ENCODE measurements at places on chromosomes 1 and 21.

DNA sequence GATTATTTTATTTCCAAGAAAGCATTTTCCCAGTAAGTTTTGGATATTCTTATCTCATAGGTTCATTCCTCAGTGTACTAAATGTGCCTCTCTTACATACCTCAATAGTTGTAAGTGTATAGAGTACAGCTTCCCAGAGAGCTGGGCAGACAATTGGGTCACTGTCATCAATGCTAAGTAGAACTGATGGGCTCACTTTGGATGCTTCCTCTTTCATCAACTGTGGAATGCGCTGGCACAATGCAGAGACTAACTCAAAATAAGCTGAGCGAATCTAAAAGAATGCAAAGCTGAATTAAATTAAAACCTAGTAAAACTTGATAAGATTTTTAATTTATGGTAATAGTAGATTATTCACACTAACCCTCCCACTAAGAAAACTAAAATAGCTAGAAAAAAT is 21.5 kb downstream of the LTN1 start:
- no peak for DNase-seq

- DNase-seq: no peak
These were observed 31.4 kb upstream of the WASF2 start for GRCh38 chr1:27521336-27521831.

DNA sequence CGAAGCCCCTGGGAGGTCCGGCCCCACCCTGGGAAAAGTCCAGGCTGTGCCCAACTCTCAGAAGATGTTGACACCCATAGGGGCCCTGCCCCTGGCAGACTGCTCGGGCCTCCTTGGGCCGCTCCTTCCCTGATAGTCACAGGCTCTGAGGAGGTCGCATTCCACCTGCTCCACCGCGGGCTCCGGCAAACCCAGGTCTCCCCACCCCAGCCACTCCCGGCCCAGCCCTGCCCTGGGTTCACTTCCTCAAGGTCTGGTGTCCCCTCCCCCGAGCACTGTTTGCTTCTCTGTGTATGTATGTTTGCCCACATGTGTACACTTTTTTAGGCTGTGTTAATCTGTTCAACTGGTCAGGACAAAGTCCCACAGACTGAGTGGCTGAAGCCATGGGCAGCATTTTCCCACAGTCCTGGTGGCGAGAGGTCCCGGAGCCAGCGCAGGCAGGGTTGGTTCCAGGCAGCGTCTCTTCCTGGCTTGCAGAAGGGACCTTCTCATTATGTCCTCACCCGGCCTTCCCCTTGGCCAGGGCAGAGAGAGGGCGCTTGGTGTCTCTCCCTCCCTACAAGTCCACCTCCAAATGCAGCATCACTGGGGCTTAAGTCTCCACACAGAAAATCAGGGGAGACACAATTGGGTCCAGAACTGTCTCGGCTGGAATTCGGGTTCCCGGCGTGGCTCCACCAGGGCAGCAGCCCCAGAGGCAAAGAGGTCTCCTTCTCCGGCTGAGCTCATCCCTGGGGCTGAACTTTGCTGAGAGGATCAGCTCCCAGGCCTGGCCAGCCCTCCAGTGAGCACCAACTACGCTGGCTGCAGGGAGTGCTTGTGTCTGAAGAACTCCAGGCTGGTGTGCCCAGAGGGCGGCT is 10.5 kb upstream of the PRXL2B start:
- no peak for DNase-seq

GRCh38 chr1:192887426-192887825 is 78.6 kb downstream of the RGS2 start:
- DNase-seq: no peak

DNA sequence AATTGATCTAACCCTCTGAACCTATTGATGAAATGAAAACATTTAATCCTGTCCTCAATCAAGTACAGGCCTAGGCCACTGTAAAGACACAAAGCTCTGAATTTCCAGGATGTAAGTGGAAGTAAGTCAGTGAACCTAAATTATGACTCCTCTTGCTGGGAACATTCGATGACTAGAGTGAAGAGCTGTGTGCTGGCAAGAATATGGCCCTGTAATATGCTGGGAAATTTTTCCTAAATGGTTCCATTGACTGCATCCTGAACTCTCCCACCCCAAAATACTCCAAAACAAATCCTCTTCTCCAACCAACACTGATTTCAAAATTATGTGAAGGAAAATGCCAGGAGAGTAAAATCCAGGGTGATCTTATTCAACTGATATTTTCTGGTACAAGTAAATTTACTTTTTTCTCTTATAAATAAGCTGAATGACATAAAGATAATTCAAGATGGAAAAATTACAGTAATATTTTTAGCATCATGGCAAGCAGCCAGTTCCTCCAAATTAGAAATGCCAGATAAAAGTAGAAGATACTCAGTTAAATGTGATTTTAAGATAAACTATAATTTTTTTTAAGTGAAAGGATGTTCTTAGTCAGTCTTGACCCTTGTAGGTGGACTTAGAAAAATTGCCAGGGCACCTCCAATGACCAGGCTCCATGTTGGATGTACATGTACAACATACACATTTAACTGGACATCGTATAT is 269.4 kb downstream of the PTGER3 start:
- no peak for DNase-seq

GRCh38 chr1:86375688-86376087 is 20.4 kb downstream of the ODF2L start:
- DNase-seq: no peak

- no peak for DNase-seq
These were observed 16.5 kb upstream of the ETS2 start for GRCh38 chr21:38789275-38789674.

GRCh38 chr1:225338545-225338944 is 89.3 kb downstream of the LBR start:
- DNase-seq: no peak

DNA sequence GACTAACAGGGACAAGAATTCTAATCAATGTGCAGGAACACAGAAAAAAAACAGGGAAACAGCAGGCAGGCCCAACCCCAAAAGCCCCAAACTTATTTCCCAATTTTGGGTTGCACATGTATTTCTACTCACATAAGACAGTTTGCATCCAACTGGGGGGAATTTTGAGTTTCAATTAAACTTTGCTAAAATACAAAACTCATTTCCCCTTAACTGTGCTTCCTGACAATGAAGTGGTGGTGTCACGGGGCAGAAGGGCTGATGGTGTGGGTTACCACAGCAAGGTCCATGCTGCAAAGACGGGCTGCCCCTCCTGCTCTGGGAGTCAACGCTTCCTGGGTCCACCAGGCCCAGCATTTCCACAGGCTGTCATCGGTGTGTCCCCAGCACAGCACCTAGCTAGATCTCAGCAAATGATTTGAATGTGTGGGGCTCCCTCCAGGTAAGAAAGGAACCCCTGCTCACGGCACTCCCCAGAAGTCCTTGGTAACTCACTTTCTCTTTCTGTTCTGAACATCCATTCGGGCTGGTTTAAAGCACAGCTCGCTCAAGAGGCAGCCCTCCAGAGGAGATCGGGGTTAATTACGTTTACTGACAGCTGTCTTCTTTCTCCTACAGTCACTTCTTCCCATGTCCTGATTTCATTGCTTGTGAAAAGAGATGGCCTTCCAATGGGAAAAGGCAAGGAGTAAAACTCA is 27.4 kb downstream of the HIVEP3 start:
- peak; percentile 78 for DNase-seq

DNA sequence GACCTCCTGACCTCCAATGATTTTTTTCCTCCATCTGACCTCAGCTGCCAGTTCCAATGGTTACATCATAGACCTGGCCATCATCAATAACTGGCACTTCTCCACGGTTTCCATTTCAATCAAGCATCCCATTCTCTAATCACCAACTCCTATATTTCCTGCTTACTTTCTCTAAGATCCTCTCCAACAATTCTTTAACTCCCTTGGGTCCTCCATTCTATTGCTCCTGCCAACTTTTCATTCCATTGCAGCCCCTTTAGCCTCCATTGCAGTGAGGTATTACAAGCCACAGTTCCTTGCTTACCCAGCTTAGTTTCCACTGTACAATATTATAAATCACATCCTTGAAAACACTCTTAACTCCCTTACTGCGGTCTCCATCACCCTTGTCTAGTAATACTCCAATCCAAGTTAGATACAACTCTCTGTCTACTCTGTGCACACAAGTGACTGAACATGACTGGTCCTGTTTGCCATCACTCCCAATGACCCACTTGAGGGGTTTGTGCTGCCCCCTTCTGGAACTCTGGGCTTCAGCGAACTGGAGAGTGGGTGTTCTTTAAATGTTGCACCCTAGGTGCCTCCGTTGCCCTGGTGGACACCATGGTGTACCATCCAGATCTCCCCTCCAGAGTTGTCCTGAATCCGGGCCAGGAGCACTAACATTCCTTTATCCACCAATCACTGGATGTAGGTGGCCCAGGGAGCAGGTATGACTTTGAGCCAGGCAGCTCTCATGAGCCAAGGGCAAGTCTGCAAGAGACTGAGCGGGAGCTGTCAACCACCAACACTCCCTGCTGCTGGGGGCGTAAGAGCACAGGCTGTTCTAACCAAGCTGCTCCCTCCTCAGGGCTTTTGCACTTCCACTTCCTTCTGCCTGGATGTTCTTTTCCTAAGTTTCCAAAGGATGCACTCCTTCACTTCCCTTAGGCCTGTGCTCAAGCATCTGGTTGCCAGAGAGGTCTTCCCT is 3.7 kb upstream of the FNDC7 start:
- peak; percentile 59 for DNase-seq

DNA sequence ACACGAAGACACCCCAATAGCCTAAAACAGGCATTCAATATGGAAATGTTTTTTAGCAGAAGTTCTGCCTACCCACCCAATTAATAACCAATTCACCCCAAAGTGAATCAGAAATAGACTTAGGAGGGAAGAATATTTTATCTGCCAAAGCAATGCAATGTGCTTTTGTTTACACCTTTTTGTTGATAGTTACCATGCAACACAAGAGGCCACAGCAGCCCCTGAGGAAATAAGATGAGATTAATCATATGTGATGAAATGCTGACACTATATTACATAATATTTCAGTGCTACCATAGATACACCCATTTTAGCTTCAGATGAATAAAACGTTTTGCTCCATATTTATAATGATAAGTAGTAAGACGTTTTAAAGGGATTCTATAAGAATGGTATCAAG is 60.9 kb upstream of the RGS2 start:
- peak; percentile 54 for DNase-seq

GRCh38 chr1:215606564-215607168 is 39.6 kb downstream of the KCTD3 start:
- DNase-seq: peak; percentile 76

GRCh38 chr1:52057255-52057654 is 1.2 kb downstream of the BTF3L4 start:
- DNase-seq: peak; percentile 47

DNA sequence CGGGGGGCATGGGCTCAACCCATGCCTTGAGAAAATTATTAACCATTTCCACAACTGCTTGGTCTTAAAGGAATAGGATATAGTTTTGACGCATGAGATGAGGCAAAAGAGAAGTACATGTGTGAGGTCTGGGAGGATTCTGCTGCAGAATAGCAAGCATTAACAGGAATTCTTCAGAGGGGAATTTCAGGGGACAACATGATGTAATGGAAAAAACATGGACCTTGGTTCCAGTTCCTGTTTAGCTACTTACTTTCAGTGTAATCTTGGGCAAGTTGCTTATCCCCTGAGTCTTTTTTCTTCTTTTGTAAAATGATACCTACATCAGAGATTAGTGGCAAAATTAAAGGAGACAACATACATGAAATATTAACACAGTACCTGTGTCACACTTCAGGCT is 85.6 kb downstream of the PRRX1 start:
- DNase-seq: no peak

DNA sequence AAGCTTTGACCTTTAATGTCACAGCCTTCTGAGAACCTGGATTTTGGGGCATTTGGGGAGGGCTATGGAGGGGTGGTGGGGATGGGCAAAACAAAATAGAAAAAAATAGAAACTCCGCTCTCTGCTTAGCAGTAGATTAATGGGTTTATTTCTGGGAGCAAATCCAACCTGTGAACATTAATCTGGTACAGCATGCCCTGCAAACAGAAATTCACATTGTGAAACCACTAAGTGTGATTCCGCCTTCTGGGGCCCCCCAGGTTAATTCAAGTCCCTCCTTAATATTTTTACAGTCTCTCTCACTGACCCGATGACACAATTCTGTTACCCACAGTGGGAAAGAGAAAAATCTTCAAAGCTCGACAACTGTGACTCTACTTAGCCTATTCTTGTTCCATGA is 76.4 kb downstream of the TIAM1 start:
- no peak for DNase-seq

DNA sequence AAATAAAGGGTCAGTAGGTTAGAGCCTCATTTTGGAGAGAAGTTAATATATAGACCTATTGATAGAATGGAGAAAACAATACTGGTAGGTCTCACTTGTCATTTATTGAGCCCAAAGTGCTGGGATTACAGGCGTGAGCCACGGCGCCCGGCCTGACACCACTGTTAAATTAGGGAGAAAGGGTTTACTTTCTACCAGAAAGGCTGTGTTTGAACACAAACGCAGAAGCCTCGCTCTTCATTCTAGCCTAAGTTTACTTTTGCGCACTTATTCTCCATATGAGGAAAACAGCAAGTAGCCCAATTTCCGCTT is 710 bp upstream of the PRPF3 start:
- peak; percentile 13 for DNase-seq

GRCh38 chr21:14262039-14262438 is 46.1 kb downstream of the RBM11 start:
- DNase-seq: no peak
